ENCODE measurements at places on chromosomes 11 and 22.

DNA sequence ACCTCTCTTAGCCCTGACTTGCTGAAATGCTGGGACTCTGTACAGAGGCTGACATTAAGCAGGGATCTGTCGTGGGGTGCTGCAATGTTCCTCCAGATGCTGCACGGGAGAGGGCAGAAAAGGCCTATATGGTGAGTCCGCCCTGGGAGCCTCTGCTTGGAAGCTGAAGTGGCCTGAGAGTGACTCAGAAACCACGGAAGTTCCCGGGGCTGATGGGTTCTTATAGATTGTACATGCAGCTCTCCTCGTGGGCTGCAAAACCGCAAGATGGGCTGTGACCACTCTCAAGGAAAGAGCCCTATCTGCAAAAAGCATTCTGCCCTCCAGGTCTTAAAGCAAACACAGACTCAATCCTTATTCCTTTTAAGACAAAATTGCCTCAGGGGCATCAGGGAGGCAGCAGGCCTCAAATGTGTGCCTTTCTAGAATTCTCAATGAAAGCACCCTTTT, 5.8 kb upstream of the SLC43A3 start:
- DNase-seq, result no peak

GRCh38 chr11:15602785-15603567, 488.3 kb downstream of the INSC start:
- no peak for DNase-seq

- no peak for DNase-seq
Observed at GRCh38 chr11:134008634-134009071, 51.9 kb upstream of the IGSF9B start.

DNA sequence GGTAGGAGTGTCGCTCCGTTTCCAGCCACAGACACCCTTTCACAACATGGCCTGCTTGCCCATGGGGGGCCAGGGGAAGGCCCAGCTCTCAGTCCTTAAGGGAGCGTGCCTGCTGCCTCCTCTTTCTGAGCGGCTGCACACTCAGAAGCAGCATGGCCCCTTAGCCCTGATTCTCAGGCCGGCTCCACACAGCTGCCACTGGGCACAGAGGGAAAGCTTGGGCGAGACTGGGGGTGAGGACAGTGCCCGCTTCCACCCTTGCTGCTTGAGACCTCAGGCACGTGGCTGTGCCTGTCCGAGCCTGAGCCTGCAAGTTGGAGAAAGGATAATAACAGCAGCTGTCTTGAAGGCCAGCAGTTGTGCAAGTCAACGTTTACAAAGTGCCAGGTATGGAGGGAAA, 416.3 kb downstream of the SHANK2 start:
- no peak for DNase-seq

DNA sequence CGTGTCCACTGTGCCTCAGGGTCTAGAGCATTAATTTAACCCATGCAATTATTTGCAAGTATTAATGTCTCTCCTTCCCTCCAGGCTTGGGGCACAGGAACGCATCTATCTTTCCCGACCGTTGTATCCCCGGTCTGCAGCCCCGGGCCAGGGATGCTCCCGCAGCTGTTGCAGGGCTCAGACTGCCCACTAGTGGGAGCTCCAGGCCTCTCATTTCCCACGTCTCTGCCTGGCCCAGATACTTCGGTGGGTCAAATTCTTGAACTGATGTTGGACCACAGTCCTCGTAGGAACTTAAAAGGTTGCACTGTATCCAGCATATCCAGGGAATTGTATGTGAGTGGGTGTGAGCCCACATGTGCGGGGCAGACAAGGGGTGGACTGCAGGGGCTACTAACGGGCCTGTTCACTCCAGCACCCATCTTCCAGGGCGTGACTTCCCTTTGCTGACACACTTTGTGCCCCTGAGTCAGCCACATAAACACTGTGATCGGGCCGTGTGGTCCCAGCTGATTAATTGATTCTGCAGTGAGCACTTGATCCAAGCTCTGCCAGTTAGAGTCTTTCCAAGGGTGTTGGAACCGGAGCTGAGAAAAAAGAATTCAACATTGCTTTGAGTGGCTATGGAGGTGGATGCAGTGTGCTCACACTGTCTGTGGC, 451.3 kb downstream of the TBC1D22A start:
- DNase-seq, result no peak

DNA sequence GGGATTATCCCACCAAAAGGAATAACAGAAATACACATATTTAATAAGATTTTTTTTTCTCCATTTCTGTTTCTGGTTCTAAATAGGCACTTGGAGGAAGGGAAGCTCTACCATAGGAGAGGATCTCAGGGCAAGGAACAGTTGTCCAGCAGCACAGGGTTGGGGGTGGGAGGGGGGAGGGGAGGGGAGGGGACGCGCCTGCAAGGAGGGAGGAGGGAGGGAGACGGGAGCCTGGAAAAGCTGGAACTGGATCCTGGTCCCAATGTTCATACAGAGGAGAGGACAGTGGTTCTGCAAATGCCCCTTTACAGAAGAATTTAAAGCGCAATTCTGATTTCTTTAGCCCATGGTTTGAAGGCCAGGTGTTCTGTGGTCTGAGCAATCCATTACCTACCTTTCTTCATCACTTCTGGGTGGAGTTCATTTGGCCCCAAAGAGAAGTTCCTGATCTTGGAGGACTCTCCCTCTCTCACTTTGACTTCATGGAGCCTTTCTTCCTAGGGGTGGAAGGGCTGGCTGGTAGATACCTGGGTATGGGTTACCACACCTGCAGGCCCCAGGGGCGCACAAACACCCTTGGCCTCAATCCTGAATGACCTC, 348.9 kb upstream of the NCAM1 start:
- DNase-seq, result no peak

- DNase-seq, result no peak
Observed at GRCh38 chr22:30829901-30830550, 135.4 kb downstream of the OSBP2 start.

- no peak for DNase-seq
Observed at GRCh38 chr11:110299006-110299785, 2.8 kb upstream of the RDX start.

- no peak for DNase-seq
Observed at GRCh38 chr11:97814325-97814959, 1206.3 kb upstream of the CNTN5 start.

DNA sequence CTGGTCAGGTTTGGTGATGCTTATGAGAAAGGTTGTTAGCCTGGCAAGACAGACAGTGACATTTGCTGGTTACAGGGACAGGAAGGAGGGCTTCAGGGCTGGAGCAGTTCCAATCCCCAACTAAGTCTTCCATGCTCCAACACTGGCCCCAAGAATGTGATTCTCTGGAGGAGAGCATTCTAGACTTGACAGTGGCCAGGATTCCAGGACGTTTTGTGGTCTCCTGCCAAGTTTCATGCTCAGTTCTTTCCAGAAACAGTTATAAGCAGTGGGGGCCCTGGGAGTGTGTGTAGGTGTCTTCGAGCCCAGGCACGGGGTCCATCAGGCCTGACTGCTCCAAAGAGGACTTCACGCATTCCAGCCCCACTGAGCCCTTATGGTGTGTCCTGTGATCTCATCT, 8.9 kb upstream of the GRK3 start:
- DNase-seq, result no peak

GRCh38 chr11:126371595-126371994, 16.1 kb downstream of the ST3GAL4 start:
- no peak for DNase-seq

DNA sequence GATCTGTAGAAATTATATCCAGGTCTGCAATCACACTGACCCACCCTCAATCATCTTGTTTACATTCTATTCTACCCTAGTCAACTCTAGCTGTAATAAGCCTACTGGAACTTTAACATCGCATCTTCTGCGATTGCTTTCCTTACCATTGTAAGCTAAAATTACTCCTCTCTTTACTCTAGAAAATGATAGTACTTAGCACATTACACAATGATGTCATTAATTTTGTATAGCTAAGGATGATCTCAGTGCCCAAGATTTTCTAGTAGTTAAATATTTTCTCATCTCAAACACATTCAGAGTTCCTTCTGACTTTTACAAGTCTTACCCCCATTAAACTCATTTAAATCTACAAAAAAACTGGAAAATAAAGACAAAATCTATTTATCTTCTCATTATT, 39.6 kb upstream of the CTSC start:
- DNase-seq, result no peak

DNA sequence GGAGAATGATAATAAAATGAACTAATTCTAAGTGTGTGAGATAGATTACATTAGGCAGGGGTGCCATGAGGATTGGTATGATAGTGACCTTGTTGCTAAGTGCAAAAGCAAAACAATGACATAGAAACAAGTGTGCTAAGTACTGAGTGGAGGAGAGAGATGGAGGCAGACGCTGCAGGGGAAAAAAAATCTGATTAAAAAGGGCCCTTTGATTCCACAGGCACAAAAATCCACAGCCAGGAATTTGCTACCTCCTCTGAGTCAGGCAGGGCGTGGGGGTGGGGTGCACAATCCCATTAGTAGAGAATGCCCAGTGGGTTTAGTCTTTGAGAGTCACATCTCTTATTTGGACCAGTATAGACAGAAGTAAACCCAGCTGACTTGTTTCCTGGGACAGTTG, at the start of gene CNTF:
CNTF (plus strand) TSS at position 322 of the 400 bp plus-strand sequence. CDS start 88 bp downstream, outside the sequence.
- DNase-seq, result no peak

GRCh38 chr22:41970601-41971000, 1.4 kb downstream of the SEPTIN3 start:
- no peak for DNase-seq

DNA sequence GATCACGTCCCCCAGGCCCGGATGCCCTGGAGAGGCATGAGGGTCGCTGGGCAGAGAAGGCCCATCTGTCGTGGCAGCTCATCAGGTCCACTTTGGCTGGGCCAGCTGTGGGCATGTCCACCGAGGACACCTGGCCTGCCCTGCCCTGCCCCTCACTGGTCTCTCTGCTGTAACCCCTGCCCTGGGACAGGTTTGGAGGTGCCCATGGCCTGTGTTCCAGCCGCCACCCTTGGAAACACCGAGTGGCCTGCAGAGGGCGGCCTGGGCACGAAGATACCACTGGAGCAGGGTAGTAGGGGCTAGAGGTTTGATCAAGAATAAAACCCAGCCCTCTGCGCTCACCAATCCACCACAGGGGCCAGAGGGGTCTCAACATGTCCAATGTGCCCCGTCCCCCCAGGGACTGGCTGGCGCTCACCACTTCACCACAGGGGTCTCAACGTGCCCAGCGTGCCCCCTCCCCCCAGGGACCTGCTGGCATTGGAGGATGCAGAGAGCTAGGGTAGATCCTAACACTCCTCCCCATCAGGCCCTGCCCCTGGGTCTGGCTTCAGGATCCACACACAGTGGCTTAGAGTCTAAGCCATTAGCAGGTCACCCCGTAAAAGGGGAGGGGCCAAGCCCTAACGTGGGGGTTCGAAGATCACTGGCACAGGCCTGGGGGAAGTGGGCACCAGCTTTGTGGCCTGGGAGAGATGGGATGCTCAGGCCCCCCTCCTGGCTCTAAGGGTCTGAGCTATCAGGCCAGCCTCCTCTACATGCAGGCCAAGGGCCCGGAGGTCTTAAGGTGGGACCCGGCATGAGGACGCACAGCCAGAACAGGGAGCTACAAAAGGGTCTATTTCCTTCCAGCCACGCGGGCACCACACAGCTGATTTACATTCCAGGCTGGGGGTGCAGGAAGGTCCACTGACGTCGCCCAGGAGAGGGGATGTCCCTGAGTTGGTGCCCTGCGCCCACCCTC, 1.3 kb upstream of the HDAC10 start:
- peak; percentile 47 for DNase-seq

- DNase-seq, result no peak
Observed at GRCh38 chr11:101034076-101034475, 95.5 kb downstream of the PGR start.

- no peak for DNase-seq
Observed at GRCh38 chr11:17021511-17021910, 7.3 kb upstream of the PLEKHA7 start.

DNA sequence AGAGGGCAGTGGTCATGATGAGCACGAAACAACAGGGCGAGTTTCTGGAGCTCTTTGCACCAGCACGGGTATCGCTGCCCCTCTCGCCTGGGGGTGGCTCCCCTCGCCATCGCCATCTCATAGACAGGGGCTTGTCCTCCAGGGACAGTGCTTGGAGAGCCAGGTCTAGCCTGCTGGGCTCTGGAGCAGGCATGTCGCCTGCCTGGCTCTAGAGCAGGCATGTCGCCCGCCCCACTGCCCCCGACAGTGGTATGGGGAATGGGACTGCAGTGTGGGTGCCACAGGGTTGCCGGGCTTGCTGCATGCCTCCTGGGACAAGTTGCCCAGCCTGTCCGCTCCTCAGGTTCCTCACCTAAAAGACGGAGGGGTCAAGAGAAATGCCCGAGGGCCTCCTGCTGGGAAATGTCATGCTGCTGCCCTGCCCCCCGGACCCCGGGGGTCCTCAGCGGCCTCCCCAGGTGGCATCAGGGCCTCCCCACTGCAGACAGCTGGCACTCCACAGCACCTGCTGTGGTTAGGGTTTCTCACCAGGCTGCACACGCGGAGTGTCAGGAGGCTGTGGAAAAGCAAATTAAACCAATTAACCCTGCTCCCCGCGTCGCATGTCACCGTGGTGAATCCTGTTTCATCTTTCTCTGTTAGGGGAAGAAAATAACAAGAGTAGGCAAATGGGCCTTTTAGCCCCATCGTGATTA, 403.0 kb downstream of the TBC1D22A start:
- DNase-seq, result no peak

DNA sequence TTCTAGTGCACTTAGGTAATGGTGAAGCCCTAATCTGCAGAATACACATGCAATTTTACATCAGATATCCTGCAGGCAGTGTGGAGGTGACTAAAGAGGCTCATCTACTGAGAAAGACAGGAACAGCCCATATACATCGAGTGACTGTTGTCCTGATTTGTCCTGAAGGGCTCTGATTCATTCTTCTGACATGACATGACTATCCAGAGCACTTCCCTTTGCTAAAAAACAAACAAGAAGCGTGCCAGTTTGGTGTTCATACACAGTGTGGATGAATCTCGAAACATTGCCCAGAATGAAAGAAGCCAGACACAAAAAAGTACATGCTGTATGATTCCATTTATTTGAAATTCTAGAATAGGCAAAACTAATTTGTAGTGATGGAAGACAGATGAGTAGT, 48.0 kb upstream of the AMPD3 start:
- no peak for DNase-seq

DNA sequence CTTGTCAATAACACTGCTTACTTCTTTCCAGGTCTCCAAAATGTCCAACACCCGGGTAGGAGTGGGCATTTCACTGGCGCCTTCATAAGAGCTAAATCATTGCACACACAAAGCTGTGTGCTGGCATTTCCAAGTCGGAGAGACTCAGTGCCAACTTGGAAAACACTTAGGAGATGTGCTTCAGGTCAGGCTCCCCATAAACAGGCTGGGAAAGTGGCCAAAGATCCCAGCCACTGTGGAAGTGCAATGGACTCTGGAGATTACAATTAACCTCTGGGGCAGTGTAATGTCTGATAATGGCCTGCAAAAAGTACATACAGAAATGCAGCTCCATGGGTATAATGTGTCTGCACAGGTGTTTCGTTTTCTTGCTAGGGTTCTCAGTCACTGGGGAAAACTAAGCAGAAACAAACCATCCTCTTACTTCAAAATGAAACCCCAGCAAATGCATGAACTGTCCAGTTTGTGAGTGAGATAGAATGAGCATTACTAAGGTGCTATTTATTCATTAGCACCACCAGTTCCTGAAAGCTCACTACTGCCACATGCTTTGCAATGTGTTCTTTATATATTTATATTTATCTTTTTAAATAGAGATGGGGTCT, 79.0 kb downstream of the ABTB2 start:
- no peak for DNase-seq

- no peak for DNase-seq
Observed at GRCh38 chr22:42912059-42912458, 55.0 kb upstream of the ARFGAP3 start.

- no peak for DNase-seq
Observed at GRCh38 chr22:26718905-26719304, 61.5 kb downstream of the MIAT start.

GRCh38 chr11:100789500-100789899, 102.4 kb downstream of the ARHGAP42 start:
- DNase-seq, result no peak

Measured in stimulated activated CD8-positive, alpha-beta memory T cell treated with anti-CD3 and anti-CD28 coated beads, Interleukin-12 subunit alpha, Interleukin-12 subunit beta, amount 100 ng/mL, for 4 hours (primary cell).